Kidney tubule cell (primary cell): ENCODE measurements at places on chromosomes 5 and 9.

GRCh38 chr9:7403839-7404487 is 395.6 kb downstream of the DMAC1 start:
- no peak for DNase-seq

DNA sequence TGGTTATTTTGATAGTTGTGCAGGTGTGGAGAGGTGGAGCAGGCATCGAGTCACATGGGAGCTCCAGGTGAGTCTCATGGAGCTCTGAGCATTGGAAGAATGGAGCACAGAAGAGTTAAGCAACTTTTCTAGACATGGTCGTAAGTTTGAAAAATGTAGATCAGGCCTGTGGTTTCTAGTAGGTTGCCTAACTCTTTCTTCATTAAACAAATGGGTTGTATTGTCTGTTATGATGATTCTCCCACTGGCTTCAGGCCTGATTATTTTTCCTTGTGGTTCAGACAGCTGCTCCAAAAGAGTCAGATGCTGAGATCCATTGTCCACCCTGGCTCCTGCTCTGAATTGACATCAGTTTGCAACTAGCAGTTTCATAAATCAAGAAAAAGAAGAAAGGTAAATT is 80.3 kb upstream of the RPS23 start:
- DNase-seq = no peak

- DNase-seq = peak; percentile 90
Observed at GRCh38 chr5:33631786-33632185, 191.0 kb downstream of the TARS1 start.

DNA sequence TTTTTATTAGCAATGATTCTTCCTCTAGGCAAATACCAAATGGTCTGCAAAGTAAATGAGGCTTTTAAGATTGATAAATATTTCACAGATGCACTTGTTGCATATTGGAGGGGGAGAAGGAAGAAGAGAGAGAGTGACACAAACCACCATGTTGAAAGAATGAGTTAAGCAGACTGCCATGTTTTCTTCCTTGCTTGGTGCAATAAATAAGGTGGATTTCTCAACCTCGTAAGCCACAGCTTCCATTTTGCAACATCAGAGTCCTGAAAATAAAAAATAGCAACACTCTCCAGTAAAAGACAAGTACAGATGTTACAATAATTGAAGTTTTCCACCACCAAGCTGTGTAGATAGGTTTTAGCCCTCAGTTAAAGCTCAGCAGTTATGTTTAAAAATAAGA is 202.9 kb downstream of the SGCD start:
- no peak for DNase-seq

DNA sequence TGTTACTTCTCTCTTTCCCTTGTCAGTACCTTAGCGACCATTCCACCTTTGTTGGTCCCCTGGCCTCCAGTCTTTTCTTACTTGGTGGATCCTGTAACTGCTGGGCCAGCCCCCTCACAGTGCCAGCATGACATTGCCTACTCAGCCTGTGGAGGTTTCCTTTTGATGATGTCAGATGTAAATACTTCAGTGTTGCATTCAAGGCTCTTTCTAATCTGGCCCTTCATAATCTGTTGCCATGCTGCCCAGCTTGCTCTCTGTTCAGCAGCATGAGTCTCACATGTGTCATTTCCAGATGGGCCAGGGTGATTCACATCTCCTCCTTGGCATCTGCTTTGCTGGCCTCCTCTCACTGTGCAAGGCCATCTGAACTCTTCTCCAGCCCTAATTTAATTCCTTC is 57.1 kb downstream of the MAST4 start:
- DNase-seq = peak; percentile 90

DNA sequence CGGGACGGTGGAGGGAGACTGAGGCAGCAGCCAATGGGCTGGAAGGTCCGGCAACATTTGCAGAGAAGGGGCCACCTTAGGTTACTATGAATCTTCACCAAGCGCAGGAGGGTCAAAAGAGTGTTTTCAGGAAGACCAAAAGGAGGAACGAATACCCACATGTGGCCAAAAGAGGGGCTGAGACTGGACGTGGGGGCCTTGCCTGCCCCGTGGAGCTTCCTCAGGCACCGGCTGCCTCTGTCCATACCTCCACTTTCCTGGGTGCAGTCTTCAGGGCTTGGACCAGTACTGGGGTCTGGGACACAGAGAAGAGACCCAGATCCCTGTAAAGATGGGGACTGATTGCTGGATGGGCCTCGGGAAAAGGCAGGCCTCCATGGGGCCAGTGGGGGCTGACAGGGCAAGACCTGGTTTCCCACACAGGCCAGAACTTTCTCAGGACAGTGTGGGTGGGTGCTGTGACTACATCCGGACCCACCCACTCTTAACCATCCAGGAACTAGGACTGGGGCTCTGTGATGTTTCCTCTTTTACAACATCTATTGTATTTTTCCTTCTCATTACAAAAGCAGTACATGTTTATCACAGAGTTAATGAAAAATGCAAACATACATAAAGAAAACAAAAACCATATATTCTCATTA is 294.7 kb downstream of the ZSWIM6 start:
- DNase-seq = no peak

- no peak for DNase-seq
Observed at GRCh38 chr9:98747476-98747875, 38.7 kb upstream of the GABBR2 start.

DNA sequence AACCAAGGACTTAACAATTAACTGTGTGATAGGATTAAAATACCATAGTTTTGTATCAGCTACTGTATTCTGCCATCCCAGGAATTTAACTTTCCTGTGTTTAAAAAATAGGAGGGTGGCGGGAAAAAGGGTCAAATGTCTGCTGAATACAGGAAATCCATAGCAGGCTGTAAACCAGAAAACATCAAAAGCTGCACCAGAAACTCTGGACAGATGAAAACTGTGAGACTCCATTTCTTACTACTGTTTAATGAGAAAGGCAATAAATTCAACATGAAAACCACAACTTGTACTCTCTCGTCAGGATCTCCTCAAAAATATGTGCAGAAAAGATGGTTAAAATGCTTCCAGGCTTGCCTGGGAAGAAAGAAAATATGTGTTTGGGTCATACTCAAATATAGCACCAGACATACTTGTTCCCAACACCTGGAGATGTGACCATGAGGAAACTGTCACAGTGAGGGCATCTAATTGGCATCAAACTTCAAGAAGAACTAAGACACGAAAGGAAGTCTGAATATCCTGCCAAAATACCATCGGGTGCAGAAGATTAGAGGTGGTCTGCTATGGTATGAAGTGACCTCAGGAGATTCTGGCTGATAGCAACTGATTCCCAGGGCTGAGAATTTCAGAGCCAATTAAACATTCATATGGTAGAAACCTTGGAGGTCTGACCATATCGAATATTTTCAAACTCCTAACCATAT is 164.7 kb upstream of the TARS1 start:
- DNase-seq = no peak

- no peak for DNase-seq
Observed at GRCh38 chr9:90872835-90873294, 71.2 kb downstream of the SYK start.

GRCh38 chr5:160197341-160198144 is 31.8 kb upstream of the FABP6 start:
- no peak for DNase-seq

- no peak for DNase-seq
Observed at GRCh38 chr5:89628876-89629635, 746.1 kb upstream of the MEF2C start.

- DNase-seq = no peak
Observed at GRCh38 chr9:251398-251797, 36.7 kb downstream of the DOCK8 start.

DNA sequence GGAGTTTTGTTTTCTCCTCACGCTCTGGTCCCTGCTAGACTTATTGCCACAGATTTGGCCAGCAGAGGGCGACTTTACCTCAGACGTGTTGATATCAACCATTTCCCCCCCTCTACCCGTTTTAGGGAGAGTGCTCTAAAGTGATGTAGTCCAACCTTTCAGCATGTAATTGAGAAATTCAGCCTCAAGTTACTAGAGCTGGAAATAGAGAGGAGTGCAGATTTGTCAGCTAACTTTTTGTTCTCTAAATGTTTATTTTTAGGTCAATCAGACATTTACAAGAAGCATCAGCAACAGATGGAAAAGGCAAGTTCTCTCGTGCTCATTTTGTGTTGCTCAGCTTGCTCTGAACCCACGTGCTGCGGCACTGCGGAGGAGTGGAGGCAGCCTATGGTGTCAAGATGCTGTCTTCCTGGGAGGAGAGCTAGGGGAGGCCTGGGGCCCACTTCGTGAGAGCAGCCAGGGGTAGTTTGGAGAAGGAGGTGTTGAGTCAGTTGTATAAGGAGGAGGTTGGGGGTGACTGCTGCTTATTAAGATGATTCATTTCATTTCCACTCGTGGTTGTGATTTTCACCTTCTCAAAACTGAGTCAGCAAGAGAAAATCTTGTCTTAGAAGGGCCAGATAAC is 53.6 kb downstream of the GPR107 start:
- DNase-seq = peak; percentile 69

- DNase-seq = no peak
Observed at GRCh38 chr5:127055880-127056653, 17.2 kb downstream of the C5orf63 start.

- DNase-seq = peak; percentile 71
Observed at GRCh38 chr5:35919191-35919590, 19.2 kb downstream of the CAPSL start.

DNA sequence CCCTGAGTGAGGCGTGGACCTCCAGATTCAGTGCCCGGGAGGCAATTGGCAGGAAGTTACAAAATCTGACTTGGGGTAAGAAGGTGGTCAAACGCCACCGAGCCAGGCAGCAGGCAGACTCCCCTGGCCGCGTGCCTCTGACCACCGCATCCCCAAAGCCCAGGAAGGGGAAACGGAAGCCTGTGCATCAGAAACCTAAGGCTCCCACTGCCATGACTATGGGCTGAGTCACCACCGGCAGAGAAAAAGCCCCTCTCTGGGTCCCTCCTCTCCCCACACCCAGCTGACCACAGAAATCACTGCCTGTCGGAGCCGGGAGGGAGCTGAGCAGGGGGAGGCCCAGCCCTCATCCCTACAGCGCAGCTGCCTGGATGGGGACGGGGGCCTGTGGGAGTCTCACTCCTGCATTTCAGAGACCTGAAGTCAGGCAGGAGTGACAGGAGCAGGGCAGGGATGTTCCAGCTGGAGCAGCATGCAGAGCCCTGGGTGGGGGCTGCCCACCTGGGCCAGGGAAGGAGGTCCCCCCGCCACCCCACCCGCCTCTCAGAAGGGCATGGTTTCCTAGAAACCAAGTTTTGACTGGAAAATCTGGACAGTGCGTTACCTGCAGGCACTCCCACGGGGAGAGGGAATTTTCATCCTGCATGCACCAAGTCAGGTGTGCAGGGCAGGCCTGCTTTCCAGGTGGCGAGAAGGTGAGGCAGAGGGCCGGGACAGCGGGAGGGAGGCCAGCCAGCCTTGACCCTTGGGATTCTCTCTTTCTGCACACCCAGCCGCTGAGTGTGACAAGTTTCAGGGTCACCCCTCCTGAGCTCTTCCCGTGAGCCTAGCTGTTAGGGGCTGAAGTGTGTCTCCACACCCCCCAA is 68.2 kb downstream of the LRSAM1 start:
- DNase-seq = peak; percentile 96

DNA sequence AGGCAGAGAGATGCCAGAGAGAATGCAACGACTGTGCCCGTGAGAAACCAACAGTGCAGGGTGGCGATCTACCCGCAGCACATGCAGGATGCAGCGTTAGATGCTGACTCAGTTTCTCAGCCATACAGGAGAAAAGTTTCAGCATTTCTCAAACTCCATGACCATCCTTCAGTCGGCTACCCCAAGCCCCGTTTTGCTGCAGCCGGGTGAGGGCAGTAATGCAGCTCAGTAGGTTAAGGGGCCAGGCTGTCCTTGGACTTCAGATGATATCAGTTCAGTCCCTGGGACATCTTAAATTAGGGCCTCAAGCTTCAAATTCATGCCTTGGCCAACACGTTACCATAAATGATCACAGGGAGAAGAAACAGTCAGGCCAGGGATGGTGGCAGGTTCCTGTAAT is 125.5 kb downstream of the PALM2AKAP2 start:
- no peak for DNase-seq

DNA sequence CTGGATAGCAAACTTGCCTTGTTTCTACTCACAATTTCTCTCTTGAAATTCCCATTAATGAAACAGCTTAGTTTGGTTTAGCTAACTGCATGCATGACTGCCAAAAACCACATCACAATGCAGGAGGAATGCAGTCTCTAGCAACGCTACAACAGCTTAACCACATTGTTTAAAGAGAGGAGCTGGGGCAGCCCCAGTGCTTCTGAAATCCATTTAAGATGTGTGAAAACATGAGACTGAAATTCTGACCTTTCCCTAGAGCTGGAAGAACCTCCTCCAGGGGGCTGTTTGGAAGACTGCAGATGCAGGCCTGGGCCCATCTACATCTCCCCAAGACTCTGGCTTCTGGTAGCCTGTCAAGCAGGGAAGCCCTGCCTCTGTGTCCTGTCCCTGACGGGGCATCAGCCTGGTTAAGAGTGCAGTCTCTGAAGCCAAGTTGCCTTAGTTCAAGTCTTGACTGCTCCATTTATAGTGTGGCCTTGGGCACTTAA is 157.1 kb downstream of the ZNF462 start:
- peak; percentile 96 for DNase-seq

GRCh38 chr9:26891726-26892125 is 876 bp downstream of the CAAP1 start:
- DNase-seq = no peak

GRCh38 chr9:127714951-127715469 is 453 bp downstream of the PTRH1 start:
- DNase-seq = peak; percentile 15

GRCh38 chr9:99749641-99750040 is 72.0 kb upstream of the NR4A3 start:
- DNase-seq = peak; percentile 81

- DNase-seq = no peak
Observed at GRCh38 chr9:129664746-129665388, 580 bp upstream of the PRRX2 start.

DNA sequence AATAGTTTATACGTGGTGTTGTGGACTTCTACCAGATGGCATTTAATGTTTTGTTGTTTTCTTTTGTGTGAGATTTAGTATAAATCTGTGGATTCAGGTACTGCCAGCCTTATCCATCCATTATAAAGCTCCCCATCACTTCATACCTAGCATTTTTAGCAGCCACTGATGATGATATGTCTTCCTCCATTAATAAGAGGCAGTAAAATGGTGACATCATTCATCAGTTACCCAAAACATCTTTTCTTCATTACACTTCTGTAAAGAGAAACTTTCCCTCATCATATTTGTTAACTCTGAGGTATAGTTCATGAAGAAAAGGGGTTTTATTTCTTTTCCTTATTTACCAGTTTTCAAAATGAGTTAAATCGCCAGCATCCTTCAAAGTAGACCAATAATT is 19.4 kb downstream of the CHD1 start:
- DNase-seq = no peak

DNA sequence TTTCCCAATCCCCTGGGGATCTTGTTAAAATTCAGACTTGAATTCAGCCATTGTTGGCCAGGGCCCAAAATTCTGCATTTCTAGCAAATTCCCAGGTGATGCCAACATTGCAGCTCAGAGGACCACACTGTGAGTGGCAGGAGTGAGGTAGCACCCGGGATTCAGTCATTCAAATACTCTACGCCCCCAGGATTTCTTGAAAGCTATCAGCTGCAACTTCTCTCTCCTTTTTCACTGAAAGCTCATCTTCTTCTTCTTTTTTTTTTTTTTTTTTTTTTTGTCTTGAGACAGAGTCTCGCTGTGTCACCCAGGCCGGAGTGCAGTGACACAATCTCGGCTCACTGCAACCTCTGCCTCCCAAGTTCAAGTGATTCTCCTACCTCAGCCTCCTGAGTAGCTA is 19.3 kb upstream of the ANKH start:
- DNase-seq = no peak

- peak; percentile 21 for DNase-seq
Observed at GRCh38 chr5:157744051-157745011, 819 bp downstream of the LSM11 start.
